Left lobe of liver (tissue), 2 donors: ENCODE measurements at places on chromosomes 13 and 19.
A peak's percentile ranks its signal among the peaks of the same experiment; 100 is the strongest.

- no peak for DNase-seq
These were observed 2.3 kb downstream of the U2AF2 start for GRCh38 chr19:55656988-55657747.

DNA sequence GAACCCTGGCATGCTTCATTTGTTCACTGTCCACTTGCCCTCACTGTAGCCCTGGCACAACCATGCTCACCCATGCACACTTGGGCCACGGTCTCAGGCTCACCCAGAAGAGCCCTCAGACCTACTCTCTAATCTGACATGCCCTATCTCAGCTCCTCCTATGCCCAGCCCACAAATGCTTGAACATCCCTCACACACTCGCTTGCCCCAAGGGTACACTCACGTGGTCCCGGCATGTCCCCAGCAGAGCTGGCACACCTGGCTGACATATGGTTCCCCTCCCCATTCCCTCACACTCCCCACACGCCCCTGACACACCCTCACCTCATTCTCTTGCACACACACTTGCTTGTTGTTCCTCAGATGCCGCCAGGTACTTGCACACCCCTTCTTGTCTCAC lies 55.7 kb downstream of the MAP4K1 start:
- no peak for DNase-seq

- peak; percentile 57 for DNase-seq
These were observed 58.0 kb upstream of the CYSLTR2 start for GRCh38 chr13:48595431-48596429.

DNA sequence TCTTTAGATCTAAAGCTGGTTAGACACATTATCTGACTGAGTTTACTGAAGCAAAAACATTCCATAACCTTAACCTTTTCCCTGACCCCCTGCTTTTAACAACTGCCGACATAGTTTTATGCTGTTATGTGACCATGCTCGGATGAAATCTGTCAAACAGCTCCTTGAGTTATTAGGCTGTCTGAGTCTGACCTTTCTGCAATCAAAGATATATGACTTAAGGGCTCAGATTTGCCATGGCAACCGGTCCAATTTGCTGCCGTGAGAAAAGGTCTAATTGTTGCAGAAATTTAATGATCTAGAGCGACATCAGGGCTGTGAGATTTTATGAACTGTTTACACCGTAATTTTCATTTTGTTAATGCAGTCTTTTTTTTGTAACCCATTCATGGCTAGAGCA lies 61.8 kb downstream of the URI1 start:
- no peak for DNase-seq

- no peak for DNase-seq
These were observed 327.5 kb upstream of the DACH1 start for GRCh38 chr13:72194523-72194922.

DNA sequence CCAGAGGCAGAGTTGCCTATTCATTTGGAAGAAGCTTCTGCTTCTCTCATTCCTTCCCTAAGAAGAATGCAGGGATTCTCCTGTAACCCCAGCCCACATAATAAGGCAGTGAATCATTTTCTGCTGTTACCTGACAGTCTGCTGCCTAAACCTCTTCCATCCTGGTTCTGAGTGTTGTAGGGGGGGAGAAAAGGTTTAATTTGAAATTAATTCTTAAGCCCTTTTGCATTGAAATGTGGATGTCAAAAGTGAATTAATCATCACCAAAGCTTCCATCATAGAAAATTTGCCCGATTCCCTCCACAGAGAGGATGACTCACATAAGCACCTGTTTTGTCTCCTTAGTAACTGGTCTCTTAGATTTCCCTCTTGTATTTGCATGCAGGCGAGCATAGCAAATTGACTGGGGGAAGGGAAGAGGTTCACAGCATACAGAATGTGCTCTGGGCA lies 146.7 kb upstream of the FNDC3A start:
- DNase-seq = no peak

DNA sequence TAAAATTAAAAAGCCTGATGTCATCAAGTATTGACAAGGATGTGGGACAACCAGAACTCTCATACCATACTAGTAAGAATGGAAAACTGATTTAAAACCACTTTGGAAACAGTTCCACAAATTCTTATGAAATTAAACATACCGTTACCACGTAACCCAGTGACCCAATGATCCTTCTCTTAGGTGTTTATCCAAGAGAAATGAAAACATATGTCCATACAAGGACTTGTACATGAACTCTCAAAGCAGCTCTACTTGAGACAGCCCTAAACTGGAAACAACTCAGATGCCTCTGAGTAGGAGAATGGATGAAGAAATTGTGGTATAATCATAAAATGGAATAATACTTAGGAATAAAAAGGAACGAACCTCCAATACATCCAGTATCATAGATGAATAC lies 27.6 kb downstream of the SLC6A16 start:
- no peak for DNase-seq
